ENCODE measurements at places on chromosomes 3 and 15.

DNA sequence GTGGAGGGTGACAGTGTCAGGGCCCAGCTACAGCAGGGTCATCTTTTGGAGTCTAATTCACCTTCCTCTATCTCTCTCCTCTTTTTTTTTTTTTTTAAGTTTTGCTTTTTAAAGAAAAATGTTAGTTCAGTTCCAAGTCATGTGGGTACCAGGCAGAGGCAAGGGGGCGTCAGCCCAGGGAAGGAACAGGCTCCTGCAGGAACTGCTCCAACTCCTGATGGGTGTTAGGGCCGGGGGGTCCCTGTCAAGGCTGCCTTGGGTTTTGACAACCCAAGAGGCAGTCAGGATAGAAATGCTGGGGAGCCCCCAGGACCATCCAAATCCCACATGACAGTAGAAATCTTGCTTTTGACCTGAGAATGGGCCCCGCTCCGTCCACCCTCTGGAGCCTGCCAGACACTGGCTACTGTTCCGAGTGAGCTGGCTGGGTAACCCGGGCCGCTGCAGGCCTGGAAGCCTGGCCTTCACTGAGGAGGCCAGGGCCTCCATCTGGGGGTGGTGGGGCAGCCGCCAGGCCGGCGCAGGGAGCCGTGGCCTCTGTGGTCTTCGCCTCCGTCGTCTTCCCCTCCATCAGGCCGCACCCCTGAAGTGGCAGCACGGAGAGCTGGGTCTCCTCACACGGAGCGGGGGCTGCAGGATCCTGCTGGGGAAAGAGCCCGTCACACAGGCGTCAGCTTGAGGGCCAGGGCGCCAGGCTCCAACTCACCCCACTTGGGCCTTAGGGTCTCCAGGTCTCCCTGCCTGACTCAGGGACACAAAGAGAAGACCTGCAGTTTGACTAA lies 24.2 kb downstream of the RNU5B-1 start:
- DNase-seq = no peak

GRCh38 chr15:88900309-88900981 lies 5.1 kb upstream of the HAPLN3 start:
- DNase-seq = no peak

DNA sequence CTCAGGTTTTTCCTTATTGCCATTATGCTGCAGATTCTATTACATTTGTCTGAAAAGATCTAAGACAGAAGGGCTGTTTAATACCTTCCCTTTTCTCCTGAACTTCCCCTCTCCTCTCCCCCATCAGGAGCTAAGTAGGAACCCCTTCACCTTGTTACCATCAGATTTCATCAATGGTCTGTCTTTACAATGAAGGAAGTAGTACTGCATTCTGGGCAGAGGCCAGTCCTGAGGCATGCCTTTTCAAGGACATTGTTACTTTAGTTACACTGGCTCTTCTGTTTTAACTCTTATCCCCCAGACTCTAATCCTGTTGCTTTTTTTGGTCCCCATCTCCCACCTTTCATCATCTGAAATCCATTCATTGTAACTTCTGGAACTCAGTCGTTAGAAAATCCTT lies 8.1 kb downstream of the CTNNB1 start:
- no peak for DNase-seq

GRCh38 chr3:187954873-187955586 lies 198.9 kb upstream of the LPP start:
- no peak for DNase-seq

DNA sequence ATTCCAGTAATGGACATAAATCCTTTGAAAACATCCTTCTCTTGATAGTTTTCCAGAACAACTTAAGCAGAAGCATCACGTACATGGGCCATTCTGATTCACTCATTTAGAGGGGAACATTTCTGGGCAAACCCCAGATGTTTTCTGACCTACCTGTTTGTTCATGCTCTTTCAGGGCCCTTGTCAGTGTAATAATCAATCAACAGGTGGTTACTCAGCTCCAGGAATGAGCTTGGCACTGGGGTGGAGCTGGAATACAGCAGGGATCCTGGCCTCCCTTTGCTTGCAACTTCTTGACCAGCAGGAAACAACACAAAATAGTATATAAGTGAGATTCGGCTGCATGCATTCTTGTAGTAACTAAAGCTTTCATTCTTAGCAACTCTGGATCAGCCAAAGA lies 9.2 kb upstream of the UBE2E1 start:
- DNase-seq = no peak

DNA sequence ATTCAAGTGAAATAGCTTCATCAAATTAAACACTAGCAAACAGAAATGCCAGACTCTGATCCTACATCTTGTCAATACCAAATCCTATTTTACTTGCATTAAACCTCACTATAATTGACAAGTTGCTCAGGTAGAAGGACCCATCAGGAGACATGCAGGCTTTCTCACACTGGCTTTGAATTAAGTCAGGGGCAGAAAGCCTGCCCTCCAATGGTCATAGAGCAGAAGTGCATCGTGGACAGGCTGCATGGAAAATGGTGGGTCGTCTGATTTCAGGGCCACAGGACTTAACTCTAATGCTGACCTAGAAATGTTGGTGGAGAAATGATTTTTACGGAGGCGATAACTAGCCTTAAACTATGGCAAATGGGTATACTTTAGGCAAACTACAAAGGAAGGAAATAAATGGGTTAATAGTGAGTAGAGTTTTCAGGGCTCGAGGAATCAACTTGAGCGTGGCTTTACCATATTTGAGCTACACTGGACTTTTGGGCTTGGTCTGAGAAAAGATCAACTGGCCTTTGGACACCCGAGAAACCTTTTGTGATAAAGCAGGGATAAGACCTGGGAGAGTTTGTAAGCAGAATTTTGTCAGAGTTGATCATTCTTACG lies 283.9 kb downstream of the GRM7 start:
- no peak for DNase-seq

DNA sequence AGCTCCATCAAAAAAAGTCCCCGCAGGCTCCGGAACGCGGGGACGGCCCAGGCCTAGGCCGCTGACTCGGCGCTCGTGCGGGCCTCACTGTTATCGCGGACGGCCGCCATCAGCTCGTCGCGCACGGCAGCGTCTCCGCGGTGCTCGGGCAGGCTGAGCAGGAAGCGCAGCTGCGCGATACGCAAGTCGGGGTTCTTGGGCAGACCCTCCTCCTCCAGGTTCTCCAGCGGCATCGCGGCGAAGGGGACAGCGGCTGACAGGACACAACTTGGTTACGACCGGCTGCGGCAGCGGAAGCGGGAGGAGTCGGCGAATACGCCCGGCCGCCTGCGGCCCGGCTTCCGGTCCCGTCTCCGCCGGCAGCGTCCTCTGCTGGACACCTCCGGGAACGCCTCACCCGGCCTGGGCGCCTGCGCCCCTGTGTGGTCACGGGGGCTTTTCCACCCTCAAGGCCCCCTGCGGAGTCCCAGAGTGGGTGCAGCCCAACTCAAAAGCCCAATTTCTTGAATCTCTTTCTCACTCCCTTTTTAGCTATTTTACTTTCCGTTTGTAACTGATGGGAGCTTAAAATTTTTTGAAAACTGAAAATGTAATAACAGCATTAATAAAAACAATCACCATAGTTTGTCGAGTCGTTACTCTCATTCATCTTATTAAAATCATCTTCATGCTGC lies at the start of gene PSMD6:
Gene PSMD6 (minus strand): TSS at position 308 of the 674 bp plus-strand sequence. CDS start 75 bp downstream, at position 233.
- DNase-seq = peak; percentile 98

DNA sequence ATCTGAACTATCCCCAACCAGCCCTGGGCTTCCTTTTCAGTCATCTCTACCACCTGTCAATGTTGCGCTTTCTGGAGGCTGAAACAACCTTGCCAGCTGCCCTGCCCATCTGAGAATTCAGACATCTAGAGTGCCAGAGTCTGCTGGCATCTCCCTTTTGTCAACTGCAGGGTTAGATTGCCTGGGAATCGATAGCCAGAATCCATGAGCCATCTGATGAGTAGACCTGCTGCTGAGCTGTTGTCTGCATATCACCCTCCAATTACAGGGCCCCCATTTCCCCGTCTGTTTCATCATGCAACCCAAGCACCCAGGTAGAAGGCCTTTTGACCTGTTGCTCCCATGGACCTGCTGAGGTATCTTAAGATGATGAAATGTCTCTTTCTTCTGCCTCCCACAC lies 280.1 kb downstream of the EPHB1 start:
- DNase-seq = no peak

DNA sequence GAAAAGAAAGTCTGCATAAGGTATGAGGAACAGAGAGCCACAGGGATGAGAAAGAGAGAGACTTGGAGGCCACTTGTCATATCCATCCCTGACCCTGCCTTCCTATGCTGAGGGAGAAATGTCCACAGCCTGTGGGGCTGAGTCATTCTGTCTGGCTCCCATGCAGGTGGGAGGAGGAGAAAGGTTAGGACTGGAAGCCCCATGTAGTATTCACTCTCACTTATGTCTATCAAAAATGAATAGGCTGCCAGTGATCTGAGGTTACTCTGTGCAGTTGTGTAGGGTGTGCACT lies 71.3 kb downstream of the RAB11A start:
- DNase-seq = no peak

- DNase-seq = no peak
Observed at GRCh38 chr15:99433026-99433756, 132.6 kb upstream of the MEF2A start.

- DNase-seq = peak; percentile 24
Observed at GRCh38 chr15:29822684-29823459, 604 bp upstream of the TJP1 start.

DNA sequence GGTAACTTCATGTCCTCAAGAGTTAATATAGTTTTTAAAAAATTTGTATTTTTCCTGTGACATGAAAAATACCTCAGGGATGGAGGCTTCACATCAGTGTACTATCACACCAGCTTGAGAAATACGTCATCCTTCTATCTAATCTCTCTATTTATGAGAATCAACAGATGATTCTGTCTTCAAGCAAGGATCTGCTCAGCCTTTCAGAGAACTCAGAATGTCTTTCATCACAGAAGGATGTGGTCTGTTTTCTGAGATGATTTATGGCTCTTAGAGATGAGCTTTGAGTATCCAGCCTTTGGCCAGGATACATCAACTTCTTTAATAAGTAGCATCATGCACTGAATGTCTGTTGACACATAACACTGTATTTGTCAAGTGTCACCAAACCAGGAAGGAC lies 193.9 kb downstream of the DTWD1 start:
- no peak for DNase-seq

DNA sequence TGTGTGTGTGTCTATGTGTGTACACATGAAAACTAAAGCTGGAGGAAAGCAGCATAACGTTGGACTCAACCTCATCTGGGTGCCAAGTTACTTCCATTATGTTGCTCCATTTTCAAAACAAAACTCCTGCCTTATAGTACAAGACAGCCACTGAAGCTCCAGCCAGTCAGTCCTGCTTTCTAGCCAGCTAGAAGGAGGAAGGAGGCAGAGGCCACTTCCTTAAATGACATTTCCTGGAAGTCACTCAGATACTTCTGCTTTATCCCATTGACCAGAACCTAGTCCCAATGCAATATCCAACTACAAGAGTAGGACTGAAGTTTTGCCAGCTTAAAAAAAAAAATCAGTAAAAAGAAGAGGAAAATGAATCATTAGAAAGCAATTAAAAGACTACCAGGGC lies 31.7 kb downstream of the CADPS start:
- no peak for DNase-seq
